NCI-H1092 (cell line): ENCODE measurements at places on chromosomes 5 and 9.

GRCh38 chr9:105390871-105391270 lies 57.0 kb upstream of the FSD1L start:
- no peak for DNase-seq

DNA sequence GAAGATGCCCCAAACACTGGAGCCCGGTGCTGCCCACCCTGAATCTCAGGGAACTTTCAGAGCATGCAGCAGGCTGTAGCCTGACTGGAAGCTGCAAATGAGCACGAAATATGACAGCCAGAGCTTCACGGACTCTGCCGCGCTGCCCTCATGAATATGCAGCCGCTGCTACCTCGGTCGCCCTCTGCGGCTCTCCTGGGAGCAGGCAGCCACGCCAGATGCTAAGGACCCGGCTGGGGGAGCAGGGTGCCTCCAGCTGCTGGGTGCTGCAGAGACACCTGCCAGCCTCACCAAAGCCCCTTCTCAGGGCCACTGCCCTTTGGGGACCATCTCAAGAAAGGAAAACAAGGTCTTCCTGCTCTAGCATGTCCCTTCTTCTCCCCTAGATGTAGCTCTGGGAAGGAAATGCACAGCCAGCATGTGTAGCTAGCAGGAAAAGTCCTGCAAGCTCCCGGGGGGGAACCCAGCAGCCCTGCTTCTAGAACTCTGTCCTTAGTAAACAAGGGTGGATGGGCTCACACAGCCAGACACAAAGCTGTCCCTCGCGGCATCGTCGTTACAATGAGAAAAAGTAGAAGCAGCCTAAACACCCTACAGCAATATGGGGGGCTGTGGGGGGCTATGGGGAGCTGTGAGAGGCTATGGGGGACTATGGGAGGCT lies 56.8 kb upstream of the OLFM1 start:
- DNase-seq, result no peak

GRCh38 chr5:112381521-112381920 lies 37.6 kb downstream of the EPB41L4A start:
- DNase-seq, result no peak

DNA sequence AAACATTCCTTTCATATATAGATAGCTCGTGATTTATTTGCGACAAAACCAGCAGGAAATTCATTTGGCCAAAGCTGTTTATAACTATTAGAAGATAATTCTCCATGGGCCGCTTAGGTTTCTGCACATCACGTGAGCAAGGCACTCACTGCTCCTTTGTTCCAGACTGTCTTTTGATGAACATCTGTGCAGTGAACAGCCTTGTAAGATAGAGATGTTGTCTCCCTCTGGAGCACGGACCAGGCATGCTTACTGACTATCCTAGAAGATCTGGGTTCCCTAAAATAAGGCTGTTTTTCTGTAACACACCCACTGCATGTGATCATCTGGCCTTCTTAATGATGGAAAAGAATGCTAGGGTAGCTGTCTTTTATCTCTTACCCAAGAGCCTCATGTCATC lies 30.9 kb downstream of the YIPF5 start:
- DNase-seq, result no peak

GRCh38 chr5:163498886-163499285 lies 6.5 kb upstream of the MAT2B start:
- no peak for DNase-seq

DNA sequence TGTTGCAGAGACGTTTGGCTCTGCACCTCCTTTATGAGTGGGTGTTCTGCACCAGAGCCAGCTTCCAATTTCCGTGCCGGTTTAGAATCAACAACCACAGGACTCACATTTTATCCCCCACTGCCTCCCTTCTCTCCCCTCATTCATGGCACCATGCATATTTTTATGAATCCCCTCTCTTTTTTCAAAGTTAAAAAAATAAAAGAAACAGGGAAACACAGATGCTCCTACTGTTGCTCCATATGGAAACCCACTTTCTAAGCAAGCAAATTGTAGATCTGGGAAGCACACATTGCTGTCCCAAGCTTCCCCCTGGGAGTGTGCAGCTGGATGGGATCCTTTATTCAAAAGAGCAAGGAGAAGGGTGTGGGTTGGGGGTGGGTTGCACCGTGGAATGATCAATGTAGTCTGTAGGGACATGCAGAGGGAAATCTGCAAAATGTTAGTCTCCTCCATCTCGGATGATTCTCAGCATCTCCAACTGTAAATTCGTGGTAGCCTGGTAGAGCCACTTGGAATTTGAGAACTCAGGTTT lies 410.0 kb upstream of the ADAMTSL1 start:
- DNase-seq, result no peak

GRCh38 chr5:168165221-168165914 lies 126.1 kb upstream of the WWC1 start:
- no peak for DNase-seq

DNA sequence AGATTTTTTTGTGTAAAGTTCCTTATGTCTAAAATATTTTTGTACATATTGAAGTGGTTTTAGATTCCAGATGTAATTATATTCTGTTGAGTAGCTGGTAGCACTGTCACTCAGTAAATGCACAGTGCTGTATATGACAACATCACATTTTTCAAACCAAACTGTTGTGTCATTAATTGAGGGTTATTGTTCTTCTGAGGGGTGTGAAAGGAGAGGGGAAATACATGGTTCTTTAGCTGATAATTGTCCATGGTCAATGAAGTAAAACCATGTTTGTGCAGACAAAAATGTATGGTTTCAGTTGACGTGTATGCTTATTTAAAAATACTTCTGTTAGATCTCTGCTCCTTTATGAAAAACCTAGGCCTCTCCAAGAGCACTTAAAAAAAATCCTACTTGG lies 3.3 kb downstream of the ZNF462 start:
- no peak for DNase-seq
